ENCODE measurements at places on chromosomes 11 and 22.

DNA sequence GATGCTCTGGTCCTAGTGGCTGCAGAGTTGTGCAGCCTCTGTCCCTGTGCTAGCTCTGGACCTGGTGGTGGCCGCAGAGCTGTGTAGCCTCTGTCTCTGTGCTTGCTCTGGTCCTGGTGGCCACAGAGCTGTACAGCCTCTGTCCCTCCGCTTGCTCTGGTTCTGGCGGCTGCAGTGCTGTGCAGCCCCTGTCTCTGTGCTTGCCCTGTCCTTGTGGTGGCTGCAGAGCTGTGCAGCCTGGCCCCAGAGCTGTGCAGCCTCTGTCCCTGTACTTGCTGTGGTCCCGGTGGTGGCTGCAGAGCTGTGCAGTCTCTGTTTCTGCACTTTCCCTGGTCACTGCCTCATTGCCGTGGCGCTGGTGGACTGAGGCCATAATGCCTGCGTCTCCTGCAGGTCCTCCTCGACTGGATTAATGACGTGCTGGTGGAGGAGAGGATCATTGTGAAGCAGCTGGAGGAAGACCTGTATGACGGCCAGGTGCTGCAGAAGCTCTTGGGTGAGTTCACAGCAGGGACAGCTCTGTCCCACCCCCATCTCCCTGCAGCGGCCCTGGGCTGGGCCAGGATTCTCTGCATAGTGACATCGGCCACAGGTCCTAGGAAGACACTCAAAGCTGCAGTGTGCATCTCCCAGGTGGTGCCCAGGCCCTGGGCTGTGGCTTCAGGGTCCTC lies 61.9 kb upstream of the PARVG start:
- DNase-seq: no peak

DNA sequence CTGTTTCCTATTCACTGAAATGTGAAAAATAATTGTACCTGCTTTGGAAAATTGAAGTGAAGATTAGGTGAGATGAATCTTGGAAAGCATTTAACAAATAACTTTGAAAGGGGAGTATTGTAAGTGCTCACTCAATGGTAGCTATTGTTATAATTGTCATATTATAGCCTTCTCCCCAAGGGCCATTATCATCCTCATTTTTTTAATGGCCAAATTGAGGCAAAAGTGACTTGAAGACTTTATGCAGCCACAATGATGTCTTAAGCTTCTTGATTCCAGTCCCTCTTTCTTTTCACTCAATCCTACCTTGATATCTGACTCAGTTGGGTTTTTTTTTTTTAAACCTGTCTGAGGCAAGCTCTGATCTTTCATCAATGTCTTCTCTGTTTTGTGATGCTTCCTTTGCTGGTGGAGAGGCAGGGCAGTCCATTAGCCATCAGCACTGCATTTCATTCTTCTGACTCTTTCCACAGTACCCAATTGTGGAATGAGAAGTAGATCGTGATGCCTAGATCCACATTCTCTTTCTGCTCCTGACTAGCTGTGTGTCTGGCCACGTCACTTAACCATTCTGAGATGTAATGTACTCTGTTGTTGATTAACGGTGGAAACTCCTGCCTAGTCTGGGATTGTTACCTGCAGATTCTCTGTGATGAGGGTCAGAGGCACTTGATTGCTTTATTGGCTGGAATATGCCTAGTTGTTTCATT lies 101.4 kb downstream of the DBX1 start:
- DNase-seq: no peak

DNA sequence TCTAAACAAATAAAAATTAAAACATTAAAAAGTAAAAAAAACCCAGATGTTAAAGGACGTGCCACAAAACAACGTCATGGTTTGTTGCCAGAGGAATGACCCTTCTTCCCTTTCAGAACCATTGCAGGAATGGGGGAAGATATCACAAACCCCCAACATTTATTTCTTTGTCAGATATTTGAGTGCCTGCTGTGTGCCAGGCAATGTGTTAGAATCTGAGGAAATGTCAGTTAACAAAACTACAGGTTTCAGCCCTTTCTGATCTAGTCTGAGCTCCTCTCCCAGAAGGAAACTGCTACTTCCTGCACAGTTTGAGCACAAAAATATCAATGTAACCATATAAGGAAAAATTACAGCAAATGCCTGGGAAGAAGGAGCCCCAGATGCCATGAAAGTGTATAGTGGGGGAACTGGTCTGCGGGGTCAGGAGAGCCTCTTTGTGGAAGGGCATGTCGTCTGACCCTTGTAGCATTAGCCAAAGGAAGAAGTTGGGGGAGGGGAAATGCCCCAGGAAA lies 7.1 kb upstream of the NHERF4 start:
- DNase-seq: no peak

GRCh38 chr11:89220684-89221339 lies 43.1 kb downstream of the TYR start:
- no peak for DNase-seq

GRCh38 chr11:94152678-94153065 lies 24.0 kb downstream of the PANX1 start:
- DNase-seq: no peak

DNA sequence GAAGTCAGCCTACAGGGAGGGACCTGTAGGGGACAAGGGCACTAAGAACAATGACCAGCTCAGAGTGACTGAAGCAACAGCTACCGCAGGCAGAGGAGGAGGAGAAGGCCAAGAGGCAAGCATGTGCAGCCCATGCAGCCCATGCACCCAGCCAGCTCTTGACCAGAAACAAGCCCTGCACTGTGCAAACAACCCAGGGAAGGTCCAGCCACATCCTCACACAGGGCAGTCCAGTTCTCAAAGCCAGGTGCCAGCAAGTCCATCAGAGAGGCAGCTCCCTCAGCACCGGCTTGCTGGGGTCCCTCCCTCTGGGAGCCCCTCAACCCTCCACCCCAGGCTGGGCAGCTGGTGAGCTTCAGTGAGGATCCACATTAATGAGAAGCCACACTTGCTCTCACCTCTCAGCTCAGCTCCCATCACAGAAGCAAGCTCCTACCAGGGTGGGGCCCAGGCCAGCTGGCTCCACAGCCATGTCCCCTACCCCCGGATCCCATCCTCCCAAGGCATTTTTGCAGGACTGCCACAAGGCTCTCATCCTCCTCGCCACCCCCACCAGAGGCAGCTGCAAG lies 7.1 kb downstream of the DGCR2 start:
- no peak for DNase-seq

GRCh38 chr11:34261820-34262219 lies 96.0 kb downstream of the ABTB2 start:
- no peak for DNase-seq

DNA sequence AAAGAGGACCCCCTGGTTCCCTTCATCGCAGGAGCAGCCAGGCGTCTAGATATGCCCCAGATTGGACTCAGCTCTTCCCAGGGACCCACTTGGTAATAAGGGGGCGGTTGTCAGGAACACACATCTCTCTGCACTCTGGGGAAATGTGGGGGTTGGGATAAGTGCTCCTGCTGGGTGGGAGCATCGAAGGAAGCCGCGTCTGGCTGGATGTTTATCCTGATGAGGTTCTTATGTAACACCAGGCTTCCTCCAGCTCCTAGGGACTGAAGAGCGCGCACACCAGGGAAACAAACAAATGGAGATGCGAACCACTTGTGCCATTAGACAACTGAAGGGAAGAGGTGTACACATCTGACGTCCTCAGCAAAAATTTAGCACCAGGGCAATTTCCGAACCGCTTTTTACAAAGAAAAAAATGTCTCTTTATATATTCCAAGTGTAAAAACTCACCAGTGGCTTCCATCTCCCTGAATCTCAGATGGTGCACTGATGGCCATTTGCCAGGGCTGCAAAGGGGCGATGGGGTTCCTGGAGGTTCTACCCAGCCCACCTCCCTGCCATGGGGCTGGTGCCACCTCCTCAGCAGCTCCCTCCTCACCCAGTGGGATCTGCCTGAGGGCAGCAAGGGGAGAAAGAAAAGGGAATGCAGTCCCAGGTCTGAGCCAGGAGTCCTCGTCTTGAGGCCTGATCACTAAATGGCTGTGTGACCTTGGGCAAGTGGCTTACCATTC lies 89.4 kb downstream of the PKNOX2 start:
- no peak for DNase-seq

- DNase-seq: no peak
Observed at GRCh38 chr11:126431401-126432064, 76.0 kb downstream of the ST3GAL4 start.

GRCh38 chr22:30253205-30253852 lies 6.8 kb upstream of the LIF start:
- no peak for DNase-seq

GRCh38 chr11:120830085-120830620 lies 193.7 kb upstream of the TBCEL start:
- no peak for DNase-seq

DNA sequence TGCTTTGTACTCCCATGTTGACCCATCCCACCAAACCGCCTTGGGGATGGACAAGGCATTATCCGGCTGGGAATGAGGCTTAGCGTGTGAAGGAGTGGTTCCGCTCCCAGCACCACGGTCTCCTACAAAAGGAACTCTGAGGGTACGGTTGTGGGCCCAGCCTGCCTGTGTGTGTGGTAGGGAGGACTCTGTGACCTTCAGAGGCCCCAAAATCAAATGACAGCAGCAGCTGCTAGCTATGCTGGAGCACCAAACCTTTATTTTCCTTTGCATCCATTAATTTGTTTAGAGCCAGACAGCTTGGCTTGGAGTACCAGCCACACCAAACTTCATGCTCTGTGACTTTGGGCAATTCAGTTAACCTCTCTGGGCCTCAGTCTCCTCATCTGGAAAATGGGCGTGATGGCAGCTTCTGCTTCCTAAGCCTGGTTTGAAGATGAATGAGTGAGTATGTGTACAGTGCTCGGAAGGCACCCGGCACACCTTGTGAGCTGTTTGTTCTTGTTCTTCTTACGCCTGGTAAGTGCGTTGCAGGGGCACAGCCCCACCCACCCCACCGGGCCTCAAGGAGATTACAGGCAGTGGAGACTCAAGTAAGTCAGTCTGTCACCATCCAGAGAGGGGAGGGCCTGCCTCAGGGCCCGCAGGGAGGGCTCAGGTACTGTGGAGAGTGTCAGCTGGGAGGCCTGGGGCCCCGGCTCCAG lies 25.3 kb downstream of the MB start:
- DNase-seq: no peak

DNA sequence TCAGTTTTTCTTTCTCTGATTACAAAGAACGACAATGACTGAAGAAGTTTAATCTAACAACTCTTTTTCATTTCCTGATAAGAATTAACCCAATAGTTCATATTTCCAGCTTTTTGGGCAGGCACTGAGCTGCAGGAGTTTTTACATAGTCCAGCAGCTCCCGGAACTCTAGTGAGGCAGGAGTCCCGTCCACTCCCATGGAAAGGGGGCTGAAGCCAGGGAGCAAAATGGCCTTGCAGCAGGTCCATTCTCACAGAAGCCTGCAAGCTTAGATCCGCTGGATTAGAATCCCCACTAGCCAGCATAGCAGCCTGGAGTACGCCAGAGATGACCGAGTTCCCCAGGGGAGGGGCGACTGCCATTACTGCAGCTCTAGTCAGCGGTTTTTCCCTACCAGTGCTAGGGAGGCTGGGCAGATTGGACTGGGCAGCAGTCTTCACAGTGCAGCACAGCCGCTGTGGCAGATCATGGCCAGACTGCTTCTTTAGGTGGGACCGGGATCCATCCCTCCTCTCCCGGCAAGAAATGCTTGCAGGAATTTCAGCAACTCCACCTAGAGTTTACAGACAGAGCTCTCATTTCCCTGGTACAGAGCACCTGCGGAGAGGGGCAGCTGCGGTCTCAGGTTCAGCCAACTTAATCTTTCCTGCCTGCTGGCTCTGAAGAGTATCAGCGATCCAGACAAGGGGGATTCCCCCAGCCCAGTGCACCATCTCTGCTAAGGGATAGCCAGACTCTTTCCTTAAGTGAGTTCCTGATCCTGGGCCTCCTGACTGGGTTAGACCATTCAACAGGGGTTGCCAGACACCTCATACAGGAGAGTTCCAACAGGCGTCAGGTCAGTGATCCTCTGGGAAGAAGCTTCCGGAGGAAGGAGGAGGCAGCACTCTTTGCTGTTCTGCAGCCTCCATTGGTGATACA lies 742 bp upstream of the CASP4 start:
- DNase-seq: peak; percentile 43

Data from neural progenitor cell (in vitro differentiated cells).